ENCODE measurements at places on chromosomes 13 and 19.

GRCh38 chr13:97715763-97716162, 237.7 kb upstream of the IPO5 start:
- no peak for DNase-seq

GRCh38 chr13:46982856-46983582, 86.2 kb upstream of the HTR2A start:
- DNase-seq = no peak

- DNase-seq = no peak
Measured at GRCh38 chr13:26222520-26223046, 469 bp upstream of the RNF6 start.

- DNase-seq = no peak
Measured at GRCh38 chr19:30711296-30711695, 339.1 kb downstream of the ZNF536 start.

DNA sequence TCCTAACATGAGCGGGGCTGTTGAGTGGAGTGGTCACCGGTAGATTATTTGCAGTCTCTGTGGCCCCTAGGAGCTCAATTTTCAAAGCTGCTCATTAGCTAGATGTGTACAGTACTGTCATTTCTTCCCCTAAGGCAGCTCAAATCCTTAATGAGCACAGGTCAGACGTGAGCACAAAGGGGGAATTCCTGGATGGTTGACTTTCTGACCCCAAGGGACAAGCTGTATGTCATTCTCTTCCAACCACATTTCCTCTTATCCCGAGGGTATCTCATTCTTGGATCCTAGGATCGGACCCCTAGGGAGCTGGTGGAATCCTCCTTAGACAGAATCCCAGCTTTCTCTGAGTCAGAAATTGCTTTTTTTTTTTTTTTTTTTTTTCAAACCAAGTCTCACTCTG, 5.7 kb upstream of the OR7G3 start:
- DNase-seq = no peak

DNA sequence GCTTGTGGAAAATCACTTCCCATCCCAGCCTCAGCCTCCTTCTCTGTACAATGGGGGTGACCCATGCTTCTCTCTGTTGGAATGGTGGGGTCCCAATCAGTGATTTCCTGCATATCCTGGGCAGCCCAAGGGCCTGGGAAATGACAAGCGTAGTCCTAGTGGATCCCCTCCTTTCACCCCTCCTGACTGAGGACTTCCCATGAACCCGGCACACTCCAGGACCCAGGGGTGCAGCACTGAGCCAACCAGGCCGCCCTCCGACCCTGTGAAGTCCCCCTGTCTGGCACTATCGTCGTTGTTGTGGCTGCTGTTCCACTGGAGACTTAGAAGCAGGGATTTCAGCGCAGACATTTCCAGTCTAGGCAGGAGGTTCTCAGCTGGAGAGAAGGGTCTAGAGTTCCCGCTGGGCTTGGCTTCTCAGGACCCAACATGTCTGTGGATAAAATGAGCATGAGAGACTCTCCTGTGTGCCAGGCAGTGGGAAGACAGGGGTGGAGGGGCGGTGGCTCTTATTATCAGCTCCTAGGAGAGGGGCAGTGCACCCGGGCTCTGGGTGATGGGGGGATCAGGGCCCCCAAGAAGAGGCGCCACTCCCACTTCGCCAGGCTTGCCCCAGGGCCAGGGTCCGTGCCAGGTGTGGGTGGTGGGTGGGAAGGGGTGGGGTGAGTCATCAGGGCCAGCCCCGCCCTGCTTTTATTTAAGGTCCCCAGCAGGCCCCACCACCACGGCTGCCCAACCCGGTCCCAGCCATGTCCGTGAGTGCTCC, at the start of gene LGALS7B:
Gene LGALS7B, plus strand, starts transcription at position 723 of the 766 bp plus-strand sequence. Its CDS starts 27 bp downstream, at position 750.
- no peak for DNase-seq

DNA sequence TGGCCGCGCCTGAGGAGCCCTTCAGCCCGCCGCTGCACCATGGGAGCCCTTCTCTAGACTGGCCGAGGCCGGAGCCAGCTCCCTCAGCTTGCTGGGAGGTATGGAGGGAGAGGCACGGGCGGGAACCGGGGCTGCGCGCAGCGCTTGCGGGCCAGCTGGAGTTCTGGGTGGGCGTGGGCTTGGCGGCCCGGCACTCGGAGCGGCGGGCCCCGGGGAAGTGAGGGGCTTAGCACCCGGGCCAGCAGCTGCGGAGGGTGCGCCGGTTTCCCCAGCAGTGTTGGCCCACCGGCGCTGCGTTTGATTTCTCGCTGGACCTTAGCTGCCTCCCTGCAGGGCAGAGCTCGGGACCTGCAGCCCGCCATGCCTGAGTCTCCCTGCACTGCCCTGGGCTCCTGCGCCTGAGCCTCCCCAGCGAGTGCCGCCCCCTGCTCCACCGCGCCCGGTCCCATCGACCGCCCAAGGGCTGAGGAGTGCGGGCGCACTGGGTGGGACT, 1890.0 kb upstream of the PCDH20 start:
- no peak for DNase-seq

- no peak for DNase-seq
Measured at GRCh38 chr19:48833049-48833448, 3.2 kb downstream of the HSD17B14 start.

GRCh38 chr13:104750377-104750776, 1684.2 kb upstream of the SLC10A2 start:
- DNase-seq = no peak

DNA sequence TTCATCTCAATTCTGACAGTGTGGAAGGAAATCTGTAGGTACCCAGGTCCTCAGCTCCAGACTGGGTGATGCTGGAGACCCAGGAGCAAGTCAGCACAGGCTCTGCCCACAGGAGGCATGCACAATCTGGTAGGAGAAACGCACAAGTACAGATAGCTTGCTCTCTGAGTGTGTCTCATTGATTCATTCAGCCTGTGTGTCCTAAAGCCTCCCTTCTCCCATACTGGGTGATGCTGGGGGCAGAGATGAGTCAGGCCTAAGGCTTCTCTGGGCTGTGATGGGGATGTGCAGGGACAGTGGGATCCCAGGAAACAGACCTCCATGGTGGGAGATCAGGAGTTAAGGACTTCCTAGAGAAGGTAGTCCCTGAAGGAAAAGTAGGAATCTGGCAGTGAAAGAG, 6.8 kb downstream of the ZNF526 start:
- DNase-seq = no peak

DNA sequence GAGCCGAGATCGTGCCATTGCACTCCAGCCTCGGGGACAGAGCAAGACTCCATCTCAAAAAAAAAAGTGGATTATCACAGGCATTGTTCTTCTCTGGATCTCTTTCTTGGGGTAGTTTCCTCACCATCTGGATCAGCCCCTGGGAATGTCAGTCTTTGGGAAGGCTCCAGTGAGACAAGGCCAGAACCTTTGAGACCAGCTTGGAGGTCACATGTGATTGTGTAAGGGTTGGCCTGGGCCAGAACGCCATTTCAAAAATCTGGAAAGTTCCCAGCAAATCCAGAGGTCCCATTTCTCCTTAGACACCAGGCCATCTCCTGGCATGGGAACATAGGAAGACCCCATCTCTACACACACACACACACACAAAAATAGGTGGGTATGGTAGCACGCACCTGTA, 14.2 kb upstream of the ANGPTL8 start:
- DNase-seq = no peak

DNA sequence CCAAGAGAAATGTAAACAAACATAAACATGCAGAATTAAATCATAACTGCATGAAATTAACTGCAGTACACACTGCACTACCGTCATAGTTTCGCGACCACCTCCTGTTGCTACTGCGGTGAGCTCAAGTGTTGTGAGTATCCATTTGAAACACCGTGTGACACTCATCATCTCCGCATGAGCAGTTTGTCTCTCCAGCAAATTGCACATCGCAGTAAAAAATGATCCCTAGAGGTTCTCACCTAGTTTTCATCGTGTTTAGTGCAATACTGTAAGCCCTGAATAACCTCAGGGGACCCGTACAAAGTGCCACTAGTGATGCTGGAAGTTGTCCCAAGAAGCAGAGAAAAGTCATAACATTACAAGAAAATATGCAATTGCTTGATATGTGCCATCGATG, 147.7 kb downstream of the DPF1 start:
- DNase-seq = no peak

DNA sequence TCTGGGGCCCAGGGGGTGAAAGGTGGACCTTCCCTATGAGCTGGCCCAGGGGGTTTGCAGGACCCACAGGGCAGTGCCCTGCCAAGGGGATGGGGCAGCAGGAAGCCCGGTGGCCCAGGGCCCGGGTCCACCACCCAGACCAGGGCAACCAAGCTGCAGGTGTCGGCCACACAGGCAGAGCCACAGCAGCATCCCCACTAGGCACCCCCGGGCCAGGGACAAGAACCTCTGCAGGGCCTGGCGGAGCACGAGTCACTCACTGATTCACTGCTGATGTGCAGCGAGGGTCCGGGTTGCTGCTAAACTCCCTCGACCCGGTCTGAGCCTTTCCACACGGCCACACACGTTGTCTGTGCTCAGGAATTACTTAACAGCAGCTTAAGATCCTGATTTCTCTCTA, 8.8 kb downstream of the FZR1 start:
- no peak for DNase-seq

GRCh38 chr13:80552851-80553440, 212.0 kb upstream of the SPRY2 start:
- DNase-seq = no peak

GRCh38 chr13:74040200-74040599, 94.0 kb downstream of the KLF12 start:
- no peak for DNase-seq

DNA sequence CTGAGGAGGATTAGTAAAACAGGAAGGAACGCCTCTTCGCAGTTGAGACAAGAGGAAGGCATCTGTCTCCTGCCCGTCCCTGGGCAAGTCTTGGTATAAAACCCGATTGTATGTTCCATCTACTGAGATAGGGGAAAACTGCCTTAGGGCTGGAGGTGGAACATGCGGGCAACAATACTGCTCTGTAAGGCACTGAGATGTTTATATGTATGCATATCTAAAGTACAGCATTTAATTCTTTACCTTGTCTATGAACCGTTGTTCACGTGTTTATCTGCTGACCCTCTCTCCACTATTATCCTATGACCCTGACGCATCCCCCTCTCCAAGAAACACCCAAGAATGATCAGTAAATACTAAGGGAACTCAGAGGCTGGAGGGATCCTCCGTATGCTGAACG, 722 bp upstream of the TIMM50 start:
- DNase-seq = no peak

DNA sequence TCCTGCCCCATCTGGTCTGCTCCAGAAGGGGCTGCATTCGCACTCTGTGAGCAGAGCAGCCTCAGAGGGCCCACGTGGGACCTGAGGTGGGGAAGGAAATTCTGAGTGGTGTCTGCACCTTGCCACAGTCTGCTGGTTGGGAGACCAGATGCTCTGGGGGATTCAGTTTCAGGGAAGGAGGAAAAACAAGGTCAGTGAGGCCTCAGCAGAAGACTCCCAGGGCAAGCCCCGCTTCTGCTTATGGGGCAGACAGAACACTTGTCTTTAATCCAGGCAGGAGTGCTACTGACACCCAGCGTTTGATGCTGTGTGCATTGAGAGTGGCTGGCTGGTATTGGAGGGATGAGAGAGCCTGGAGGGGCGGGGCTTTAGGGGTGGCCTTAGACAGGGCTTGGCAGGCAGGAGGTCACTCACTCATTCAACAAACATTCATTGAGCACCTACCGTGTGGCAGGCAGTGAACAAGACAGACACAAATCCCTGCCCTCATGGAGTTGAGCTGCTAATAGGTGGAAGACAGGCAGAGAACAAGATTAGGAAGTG, 4.9 kb upstream of the CLEC17A start:
- DNase-seq = no peak

- DNase-seq = peak; percentile 2
Measured at GRCh38 chr19:42363614-42364346, 26.3 kb downstream of the CNFN start.

DNA sequence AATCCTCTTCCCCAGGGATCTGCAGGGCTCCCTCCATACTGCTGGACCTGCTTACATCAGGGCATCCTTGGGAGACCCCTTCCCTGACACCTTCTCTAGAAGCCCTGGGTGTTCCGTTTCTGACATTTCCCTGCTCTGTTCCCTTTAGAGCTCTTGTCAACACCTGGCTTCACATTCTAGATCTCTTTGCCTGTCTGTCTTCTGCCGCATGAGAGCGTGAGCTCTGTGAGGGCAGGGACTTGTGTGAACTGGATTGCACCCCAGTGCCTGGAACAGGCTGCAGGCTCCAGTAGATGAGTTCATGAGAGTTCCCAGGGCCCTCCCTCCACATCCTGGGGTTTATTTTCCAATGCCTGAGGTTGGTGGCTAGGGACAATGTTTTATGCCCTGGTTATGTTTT, 651 bp downstream of the CEACAM7 start:
- DNase-seq = no peak

GRCh38 chr13:40125336-40125735, 469.9 kb downstream of the COG6 start:
- no peak for DNase-seq

- DNase-seq = peak; percentile 86
Measured at GRCh38 chr19:16382775-16383543, 58.3 kb downstream of the KLF2 start.

DNA sequence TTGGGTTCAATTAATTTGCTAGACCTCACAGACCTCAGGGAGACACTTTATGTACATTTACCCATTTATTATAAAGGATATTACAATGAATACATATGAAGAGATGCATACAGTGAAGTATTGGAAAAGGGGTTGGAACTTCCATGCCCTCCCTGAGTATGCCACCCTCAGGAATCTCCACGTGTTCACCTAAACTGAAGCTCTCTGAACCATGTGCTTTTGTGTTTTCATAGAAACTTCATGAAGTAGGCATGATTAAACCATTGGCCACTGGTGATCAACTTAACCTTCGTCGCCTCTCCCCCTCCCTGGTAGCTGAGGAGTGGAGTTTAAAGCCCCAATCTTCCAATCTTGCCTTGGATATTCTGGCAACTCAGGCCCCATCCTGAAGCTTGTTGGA, 20.3 kb downstream of the ZNF160 start:
- no peak for DNase-seq

DNA sequence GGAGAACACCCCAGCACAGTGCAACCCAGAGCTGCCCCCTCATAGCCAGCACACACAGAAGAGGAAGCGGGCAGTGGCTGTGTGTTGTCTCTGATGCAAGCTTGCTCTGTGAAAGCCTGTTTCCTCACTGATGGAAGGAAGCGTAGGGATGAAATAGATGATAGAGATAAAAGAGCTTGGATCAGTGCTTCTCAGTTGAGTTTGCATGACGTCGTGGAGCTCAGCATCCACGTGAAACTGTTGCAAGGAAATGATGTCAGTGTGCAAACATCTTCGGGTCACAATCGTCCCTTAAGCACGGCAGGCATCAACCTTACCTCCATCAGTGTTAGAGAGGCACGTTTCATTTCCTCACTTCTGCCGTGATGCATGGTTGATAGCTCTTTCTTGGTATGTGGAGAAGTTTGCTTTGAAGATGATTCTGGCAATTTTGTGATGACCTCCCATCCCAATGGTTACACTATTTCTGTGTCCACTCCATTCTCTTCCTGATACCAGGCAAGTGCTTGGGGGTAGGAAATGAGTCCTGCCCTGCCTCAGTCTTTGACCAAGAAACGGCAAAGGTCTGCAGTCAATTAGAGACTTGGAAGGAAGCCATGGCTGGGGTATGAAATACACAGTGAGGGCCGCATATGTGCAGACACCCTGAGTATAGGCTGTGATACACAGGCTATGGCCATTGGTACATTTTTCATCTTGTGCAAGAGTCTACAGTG, 183.0 kb downstream of the ZNF536 start:
- DNase-seq = no peak

- DNase-seq = no peak
Measured at GRCh38 chr13:113837560-113838355, 26.1 kb downstream of the GAS6 start.

GRCh38 chr13:59533561-59534555, 629.9 kb downstream of the DIAPH3 start:
- DNase-seq = no peak

GRCh38 chr13:31048521-31048920, 113.2 kb downstream of the HSPH1 start:
- DNase-seq = no peak

- DNase-seq = no peak
Measured at GRCh38 chr19:32464279-32464678, 58.7 kb downstream of the DPY19L3 start.
